Lung microvascular endothelial cell (primary cell): ENCODE measurements at places on chromosomes 12 and 14. TPM values are rescaled to one million over a fixed set of nuclear protein-coding genes. Genes with fewer than 3 reads are reported as not detected.

NTS gene
- under 0.01 and 0.99 TPM in 2 replicates for total RNA-seq

FBXL14 gene
- total RNA-seq, result 10.2 and 15.5 TPM in 2 replicates

CAPS2 gene
- total RNA-seq, result 0.22 and 0.40 TPM in 2 replicates

C12orf76 gene
- total RNA-seq, result 11.8 and 14.7 TPM in 2 replicates

KRT77 gene
- not detected in 2 replicates for total RNA-seq

CRIP2 gene
- 130 and 152 TPM in 2 replicates for total RNA-seq

NAA30 gene
- total RNA-seq, result 11.9 and 12.6 TPM in 2 replicates

KRT79 gene
- not detected in 2 replicates for total RNA-seq

COX8C gene
- total RNA-seq, result not detected in 2 replicates

SLC2A3 gene
- total RNA-seq, result 20.2 and 41.0 TPM in 2 replicates

FOXN3 gene
- 17.0 and 37.9 TPM in 2 replicates for total RNA-seq

LRRIQ1 gene
- under 0.01 TPM in 2 replicates for total RNA-seq

SLCO1A2 gene
- not detected in 2 replicates for total RNA-seq

STXBP6 gene
- total RNA-seq, result 6.3 and 16.9 TPM in 2 replicates

KLHDC1 gene
- total RNA-seq, result 0.87 and 3.8 TPM in 2 replicates

PMCH gene
- not detected in 2 replicates for total RNA-seq

APOF gene
- total RNA-seq, result not detected in 2 replicates

C14orf39 gene
- total RNA-seq, result not detected in 2 replicates

STYK1 gene
- total RNA-seq, result 4.2 and 8.1 TPM in 2 replicates

MFAP5 gene
- not detected in 2 replicates for total RNA-seq
